ENCODE measurements at places on chromosomes 1 and 21.

DNA sequence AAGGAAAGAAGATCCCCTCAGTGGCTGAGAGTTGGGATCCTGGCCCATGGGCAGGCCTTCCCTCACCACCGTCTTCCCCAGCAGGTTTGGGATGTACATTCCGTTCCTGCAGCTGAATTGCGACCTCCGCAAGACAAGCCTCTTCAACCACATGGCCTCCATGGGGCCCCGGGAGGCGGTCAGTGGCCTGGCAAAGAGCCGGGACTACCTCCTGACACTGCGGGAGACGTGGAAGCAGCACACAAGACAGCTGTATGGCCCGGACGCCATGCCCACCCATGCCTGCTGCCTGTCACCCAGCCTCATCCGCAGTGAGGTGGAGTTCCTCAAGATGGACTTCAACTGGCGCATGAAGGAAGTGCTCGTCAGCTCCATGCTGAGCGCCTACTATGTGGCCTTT, 16.3 kb upstream of the KPNA6 start:
- DNase-seq, result no peak

DNA sequence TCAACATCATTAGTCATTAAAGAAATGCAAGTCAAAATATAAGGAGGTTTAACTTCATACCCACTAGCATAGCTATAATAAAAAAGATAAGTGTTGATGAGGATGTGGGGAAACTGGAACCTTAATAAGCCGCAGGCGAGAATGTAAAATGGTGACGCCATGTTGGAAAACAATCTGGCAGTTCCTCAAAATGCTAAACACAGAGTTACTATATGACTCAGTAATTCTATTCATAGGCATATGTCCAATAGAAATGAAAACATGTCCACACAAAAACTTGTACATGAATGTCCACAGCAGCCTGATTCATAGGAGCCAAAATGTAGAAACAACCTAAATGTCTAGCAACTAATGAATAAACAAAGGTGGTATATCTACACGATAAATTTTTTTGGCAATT, 23.2 kb downstream of the DDX59 start:
- no peak for DNase-seq

GRCh38 chr1:211710566-211711314, 35.3 kb upstream of the NEK2 start:
- DNase-seq, result no peak

DNA sequence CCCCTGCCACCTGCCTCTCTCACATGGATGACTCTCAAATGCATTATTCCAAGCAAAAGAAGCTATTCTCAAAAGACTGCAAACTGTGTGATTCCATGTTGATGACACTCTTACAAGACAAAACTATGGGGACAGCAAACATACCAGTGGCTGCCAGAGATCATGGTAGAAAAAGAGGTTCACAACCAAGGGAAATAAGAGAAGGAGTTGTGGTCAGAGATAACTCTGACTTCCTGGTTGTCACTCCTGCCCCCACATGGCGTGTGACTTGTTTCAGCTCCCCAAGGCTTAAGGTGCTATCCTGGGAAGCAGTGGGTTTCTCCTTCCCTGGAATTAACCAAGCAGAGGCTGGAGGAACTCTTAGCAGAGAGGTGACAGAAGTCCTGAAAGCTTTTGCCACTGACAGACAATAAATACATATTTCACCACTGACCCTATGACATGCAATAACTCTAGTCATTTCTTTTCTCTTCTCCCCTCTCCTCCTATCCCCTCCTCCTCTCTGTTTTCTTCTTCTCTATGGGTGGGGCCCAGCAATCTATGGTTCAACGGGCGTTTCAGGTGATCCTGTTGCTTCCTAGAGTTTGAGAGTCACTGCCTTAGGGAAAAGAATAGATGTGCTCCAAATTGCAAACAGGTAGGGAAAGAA, 185.1 kb downstream of the FCRL5 start:
- no peak for DNase-seq

GRCh38 chr1:99500541-99500940, 145.4 kb upstream of the PALMD start:
- no peak for DNase-seq

DNA sequence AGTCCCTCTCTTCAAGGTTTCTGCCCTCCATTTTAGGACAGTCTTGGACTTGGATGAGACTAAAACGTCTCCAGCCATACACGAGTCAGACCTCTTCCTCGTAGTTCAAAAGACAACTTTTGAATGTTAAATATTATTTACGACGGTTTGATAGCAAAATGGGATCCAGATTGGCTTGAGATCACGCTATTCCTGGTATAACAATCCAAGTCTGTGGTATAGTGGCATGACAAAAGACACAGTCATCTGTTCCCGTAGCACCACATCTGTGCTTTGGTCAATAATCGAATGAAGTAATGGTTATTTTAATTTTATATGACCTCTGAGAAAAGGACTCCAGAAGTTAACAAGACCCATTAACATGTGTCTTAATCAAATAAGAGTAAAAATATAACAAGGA, 7.0 kb downstream of the PCP4 start:
- no peak for DNase-seq

- DNase-seq, result no peak
Observed at GRCh38 chr1:159012495-159012894, 2.8 kb downstream of the IFI16 start.

DNA sequence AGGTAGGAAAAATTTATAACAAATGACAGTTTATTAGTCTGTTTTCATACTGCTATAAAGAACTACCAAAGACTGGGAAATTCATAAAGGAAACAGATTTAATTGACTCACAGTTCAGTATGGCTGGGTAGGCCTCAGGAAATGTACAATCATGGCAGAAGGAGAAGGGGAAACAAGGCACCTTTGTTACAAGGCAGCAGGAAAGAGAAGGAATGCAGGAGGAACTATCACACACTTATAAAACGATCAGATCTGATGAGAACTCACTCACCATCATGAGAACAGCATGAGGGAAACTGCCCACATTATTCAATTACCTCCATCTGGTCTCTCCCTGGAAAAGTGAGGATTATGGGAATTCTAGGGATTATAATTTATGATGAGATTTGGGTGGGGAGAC, 61.3 kb downstream of the ASB17 start:
- DNase-seq, result no peak

DNA sequence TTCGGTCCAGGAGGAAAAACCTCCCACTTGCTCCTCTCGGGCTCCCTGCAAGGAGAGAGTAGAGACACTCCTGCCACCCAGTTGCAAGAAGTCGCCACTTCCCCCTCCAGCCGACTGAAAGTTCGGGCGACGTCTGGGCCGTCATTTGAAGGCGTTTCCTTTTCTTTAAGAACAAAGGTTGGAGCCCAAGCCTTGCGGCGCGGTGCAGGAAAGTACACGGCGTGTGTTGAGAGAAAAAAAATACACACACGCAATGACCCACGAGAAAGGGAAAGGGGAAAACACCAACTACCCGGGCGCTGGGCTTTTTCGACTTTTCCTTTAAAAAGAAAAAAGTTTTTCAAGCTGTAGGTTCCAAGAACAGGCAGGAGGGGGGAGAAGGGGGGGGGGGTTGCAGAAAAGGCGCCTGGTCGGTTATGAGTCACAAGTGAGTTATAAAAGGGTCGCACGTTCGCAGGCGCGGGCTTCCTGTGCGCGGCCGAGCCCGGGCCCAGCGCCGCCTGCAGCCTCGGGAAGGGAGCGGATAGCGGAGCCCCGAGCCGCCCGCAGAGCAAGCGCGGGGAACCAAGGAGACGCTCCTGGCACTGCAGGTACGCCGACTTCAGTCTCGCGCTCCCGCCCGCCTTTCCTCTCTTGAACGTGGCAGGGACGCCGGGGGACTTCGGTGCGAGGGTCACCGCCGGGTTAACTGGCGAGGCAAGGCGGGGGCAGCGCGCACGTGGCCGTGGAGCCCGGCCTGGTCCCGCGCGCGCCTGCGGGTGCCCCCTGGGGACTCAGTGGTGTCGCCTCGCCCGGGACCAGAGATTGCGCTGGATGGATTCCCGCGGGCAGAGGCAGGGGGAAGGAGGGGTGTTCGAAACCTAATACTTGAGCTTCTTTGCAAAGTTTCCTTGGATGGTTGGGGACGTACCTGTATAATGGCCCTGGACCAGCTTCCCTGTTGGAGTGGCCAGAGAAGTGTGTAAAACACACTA, 45.3 kb downstream of the MRPL39 start:
- DNase-seq, result no peak

GRCh38 chr1:162497104-162497722, 405 bp upstream of the UHMK1 start:
- no peak for DNase-seq

GRCh38 chr1:7366955-7367665, 404.0 kb upstream of the VAMP3 start:
- DNase-seq, result no peak

DNA sequence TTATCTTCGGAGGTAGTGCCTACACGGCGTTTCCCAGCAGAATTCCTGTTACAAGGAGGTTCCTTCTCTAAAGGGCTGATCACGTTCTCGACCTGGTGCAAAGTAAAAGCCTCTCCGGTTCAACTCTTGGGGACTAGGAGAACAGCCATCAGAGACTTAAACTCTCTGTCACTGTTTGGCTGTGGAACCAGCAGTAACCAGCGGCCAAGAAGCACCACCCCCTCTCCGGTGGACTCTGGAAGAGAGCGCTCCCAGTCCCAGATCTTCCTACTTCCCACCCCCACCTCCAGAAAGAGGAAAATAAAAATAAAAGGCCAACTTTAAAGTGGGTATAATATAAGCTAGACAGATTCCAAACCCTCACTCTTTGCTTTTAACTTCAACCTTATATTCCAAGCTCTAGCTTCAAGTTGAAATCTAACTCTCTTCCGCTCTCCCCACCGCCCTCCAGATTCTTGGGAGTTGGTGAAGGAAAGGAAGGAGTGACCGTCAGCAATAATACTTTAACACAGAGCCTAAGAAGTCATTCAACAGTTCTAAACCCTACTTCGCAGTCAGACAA, 2.9 kb downstream of the BRINP3 start:
- no peak for DNase-seq

GRCh38 chr21:26506956-26507355, 66.1 kb downstream of the CYYR1 start:
- DNase-seq, result peak; percentile 48

- no peak for DNase-seq
Observed at GRCh38 chr1:240320659-240321058, 229.0 kb downstream of the FMN2 start.

- DNase-seq, result no peak
Observed at GRCh38 chr1:109138358-109138757, 24.4 kb downstream of the ELAPOR1 start.

- no peak for DNase-seq
Observed at GRCh38 chr1:94819945-94820746, at the start of gene SLC44A3. TSS of gene SLC44A3 (plus strand) at chr1:94820357. CDS start at chr1:94820452, 95 bp downstream.

GRCh38 chr1:44684525-44684924, 10.0 kb downstream of the ARMH1 start:
- no peak for DNase-seq

DNA sequence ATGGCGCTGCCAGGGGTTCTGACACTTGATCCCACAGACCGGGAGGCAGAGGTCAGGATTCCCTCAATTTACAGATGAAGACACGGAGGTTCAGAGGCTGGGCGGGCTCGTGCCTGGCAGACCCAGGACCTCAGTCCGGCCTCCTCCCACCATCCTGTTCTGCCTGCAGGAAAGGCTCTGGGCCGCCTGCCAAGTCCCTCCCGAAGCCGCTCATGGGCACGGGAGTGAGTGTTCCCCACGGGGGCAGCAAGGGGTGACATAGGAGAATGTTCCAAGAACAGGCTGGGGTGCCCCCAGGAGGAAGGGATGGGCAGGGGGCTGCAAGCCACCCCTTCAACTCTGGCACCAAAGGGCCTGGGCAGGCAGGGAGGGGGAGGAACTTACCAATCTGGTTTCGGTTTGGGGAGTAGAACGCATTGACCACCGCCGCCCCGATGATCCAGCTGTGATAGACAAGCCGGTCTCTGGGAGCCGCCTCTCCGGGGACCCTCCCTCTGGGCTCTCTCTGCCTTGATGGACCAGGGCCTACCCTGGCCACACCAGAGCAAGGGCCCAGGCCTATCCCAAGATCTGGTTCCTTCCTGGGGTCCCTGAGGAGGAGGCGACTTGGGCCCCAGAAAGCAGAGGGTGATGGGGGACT, 7.5 kb downstream of the PRXL2B start:
- DNase-seq, result no peak

- DNase-seq, result no peak
Observed at GRCh38 chr1:173084292-173084691, 33.6 kb upstream of the TNFSF18 start.

DNA sequence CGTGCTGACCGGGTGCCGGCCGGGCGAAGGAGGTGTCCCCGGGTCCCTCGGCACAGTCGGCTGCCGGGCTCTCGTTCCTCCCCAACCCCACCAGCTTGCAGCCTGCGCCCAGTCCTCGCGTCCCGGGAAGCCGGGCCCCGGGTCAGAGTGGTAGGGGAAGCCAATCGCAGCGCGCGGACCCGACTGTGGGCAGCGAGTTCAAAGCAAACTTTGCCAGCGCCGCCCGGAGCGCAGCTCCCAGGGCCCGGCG, 328 bp downstream of the MYCL start:
- DNase-seq, result no peak

DNA sequence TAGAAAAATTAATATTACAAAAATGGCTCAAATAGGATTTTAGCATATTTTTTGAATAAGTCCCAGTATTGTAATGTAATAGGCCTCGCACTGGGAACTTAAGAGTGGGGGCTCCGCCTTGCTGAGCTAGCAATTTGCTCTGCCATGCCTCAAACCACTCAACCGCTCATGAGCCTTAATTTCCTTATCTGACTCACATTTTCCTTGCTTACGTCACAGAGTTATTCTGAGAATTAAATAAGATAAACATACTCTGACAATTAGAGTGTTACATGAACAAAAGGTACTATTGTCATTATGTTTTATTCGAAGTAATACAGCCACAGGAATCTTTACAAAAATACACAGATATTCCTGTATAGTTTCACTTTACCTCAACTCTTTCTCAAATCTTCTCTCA, 108.1 kb downstream of the SLC44A5 start:
- no peak for DNase-seq

- DNase-seq, result no peak
Observed at GRCh38 chr1:117582451-117582850, 23.4 kb upstream of the TENT5C start.

- DNase-seq, result no peak
Observed at GRCh38 chr21:42113926-42114409, 42.9 kb downstream of the UMODL1 start.

DNA sequence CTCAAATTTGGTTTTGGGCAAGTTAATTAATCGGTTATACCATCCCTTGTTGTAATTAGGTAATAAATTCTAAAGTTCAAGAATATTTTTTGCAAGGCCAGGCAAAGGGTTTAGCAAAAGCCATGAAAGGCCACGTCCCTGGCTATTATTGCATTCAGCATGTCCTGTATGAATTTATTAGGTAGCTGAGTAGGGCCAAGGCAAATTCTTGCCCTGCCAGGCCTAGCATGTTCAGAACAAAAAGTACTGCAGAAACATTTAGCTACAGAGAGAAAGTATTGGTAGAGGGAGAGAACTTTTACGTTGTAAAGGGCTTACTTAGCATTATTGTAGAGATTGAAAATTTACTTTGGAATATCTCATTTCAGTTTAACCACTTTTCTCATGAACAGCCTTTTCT, 94.4 kb downstream of the PATJ start:
- DNase-seq, result no peak

- no peak for DNase-seq
Observed at GRCh38 chr1:247680171-247680570, 632 bp upstream of the OR13G1 start.

- DNase-seq, result no peak
Observed at GRCh38 chr1:21277180-21277579, 13.1 kb downstream of the ECE1 start.

GRCh38 chr21:39107739-39108138, 75.5 kb downstream of the PSMG1 start:
- no peak for DNase-seq

GRCh38 chr1:156643778-156644092, 1.8 kb downstream of the BCAN start:
- no peak for DNase-seq
